ENCODE measurements at places on chromosomes 6 and 20. TPM values are rescaled to one million over a fixed set of nuclear protein-coding genes. Genes with fewer than 3 reads are reported as not detected.

SPATS1 gene
- not detected for total RNA-seq

VIP gene
- not detected for total RNA-seq

RAMACL gene
- total RNA-seq = 0.14 TPM

SRSF12 gene
- 0.05 TPM for total RNA-seq

MUC22 gene
- total RNA-seq = not detected

DNA sequence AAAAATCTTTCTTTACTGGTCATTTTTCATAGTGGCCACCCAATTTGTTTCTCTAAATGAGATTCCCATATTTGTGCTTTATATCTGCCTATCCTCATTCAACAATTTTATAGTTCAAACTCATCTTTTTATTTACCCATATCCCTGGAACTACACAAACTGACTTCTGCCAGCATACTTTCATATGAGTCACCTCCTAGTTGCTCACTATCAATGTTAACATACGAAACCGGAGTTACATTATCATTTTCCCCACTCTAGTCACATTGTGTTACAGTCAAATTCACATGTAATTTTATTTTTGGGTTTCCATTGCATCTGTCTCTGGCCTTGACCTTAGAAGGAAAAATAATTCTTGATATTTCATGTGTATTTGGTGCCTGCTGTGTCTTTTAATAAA lies 499.4 kb downstream of the MAFB start:
- DNase-seq = no peak

GRCh38 chr20:48760403-48760983 lies 67.3 kb downstream of the PREX1 start:
- DNase-seq = peak; percentile 93

DNA sequence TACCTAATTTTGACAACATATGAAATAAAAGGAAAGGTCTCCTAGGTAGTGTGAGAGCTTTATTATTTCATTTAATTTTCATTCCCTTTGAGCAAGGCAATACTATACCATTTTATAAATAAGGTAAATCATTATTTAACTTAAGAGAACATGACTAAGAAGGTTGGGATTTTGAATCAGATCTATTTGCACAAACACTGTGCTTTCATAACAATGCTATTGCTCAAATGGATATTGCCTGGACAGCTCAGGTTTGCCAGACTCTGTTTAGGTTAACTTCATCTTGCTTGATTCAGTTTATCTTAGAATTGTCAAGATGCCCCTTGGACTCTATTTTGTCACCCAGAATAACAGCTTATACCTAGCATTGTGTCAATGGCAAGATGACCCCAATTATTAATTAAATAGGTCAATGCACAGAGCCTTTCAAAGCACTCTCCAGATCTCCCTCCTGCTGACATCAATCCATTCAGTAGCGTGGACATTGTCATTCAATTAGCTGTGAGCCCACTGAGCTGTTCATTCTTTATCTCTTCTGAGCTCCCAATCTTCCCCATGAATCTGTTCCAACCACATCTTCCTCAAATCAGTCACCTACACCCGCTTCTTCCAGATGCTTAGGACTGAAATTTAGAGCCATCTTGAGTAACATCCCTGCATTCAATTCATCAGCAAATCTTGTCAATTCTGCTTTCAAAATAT lies 42.1 kb upstream of the TMEM30A start:
- DNase-seq = no peak

DNA sequence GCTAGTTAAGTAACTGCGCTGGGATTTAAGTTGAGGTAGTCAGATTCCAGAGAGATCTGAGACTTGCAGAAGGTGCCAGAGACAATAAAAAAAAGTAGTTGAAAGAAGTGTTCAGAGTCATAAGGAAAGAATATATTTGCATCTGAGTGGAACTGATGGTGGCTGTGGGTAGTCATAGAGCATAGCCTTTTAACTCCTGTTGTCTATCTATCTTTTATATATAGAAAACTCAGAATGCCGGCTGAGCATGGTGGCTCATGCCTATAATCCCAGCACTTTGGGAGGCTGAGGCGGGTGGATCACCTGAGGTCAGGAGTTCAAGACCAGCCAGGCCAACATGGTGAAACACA lies 62.0 kb downstream of the CARMIL1 start:
- no peak for DNase-seq

DNA sequence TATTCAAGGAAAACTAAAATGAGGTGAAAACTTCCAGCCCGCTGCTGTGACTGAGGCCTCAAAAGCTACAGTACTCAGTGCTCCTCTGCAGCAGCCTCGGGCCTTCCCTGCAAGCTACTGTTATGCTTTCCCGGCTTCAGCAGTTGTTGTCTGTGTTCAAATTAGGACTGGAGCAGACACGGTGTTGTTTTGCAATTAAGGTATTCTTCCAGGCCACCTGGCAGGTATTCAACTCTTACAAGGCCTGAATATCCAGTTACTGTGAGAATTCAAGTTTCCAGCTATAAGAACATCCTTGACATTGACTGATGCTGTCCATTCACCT lies 10.7 kb downstream of the TXNDC5 start:
- DNase-seq = no peak

GRCh38 chr20:23164176-23164601 lies 78.1 kb upstream of the CD93 start:
- no peak for DNase-seq

DNA sequence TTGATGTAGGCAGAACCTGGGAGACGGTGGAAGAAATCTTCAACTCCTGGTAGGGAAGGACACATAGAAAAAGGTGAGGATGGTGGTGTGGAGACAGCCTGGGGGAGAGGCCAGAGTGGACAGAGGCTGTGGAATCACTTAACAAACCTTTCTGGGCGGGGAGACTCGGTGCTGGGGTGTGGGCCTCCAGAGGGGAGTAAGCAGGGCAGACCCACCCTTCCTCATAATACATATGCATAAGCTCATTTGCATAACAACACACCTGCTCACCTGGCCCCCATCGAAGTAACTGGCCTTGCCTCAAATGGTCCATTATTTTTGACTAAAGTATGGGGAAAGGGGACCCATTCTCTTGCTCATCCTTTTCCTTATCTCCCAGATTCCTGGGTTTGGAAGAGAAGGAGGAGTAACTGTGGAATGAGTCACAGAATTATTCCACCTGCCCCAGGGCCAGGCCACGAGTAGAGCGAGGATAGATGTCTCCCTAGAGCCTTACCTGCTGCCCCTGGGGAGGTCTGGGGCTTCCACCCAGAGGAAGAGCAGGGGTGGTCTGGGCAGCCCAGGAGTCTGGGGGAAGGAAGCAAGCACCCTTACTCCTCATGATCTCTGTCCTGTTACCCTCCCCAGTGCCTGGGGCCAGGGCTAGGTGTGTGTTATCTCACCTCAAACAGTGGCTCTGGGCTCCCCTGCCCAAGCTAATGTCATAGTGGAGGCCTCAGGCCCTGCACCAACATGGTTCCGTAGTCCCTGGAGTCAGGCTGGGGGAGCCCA lies 10.7 kb upstream of the VEGFA start:
- DNase-seq = no peak

- DNase-seq = no peak
Measured at GRCh38 chr6:32697031-32697430, 30.6 kb upstream of the HLA-DQB1 start.

All from activated CD4-positive, alpha-beta T cell treated with anti-CD3 and anti-CD28 coated beads, Interleukin-2, amount 10 ng/mL, durations not matched to agents 24 days and 14 days (primary cell).